ENCODE measurements at places on chromosomes 5 and 9. TPM values are rescaled to one million over a fixed set of nuclear protein-coding genes. Genes with fewer than 3 reads are reported as not detected.

SLC46A2 gene
- total RNA-seq: not detected

SLC6A3 gene
- total RNA-seq: 0.15 TPM

NR6A1 gene
- 1.7 TPM for total RNA-seq

ORM2 gene
- not detected for total RNA-seq

S100Z gene
- total RNA-seq: not detected

CCL21 gene
- total RNA-seq: not detected

SHOC1 gene
- total RNA-seq: not detected

OR1J2 gene
- not detected for total RNA-seq

ZDHHC21 gene
- 2.8 TPM for total RNA-seq

FAM53C gene
- total RNA-seq: 22.2 TPM

OTP gene
- 0.19 TPM for total RNA-seq

SLC4A9 gene
- total RNA-seq: not detected

ZNF367 gene
- total RNA-seq: 6.4 TPM

ZBED3 gene
- 3.6 TPM for total RNA-seq

OBP2B gene
- not detected for total RNA-seq

All from A549 treated with RU486 at 1 μM for 4 hours (cell line).